Non-pigmented ciliary epithelial cell (primary cell): ENCODE measurements at places on chromosomes 4 and X.

DNA sequence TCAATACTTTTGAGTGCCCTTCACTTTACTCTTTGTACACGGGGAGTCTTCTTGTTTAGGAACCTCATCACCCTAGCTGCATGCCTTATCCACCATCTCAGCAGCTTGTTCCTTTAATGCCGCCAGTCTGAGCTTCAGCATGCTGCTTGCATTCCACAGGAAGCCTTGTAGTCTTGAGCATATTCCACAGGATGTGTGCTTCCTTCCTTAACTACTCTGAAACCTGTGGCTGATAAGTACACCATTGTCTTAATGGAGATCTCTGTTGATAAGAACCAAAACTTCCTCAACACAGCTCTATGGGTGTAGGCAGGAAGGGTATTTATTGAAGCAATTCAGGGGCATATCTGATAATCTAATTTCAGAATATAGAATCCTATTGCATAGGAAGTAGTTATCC is 24.4 kb upstream of the CCNI start:
- DNase-seq = no peak

- no peak for DNase-seq
These were observed 45.6 kb downstream of the SLIT2 start for GRCh38 chr4:20297261-20297660.

GRCh38 chr4:13888112-13888511 is 260.6 kb upstream of the BOD1L1 start:
- peak; percentile 88 for DNase-seq

DNA sequence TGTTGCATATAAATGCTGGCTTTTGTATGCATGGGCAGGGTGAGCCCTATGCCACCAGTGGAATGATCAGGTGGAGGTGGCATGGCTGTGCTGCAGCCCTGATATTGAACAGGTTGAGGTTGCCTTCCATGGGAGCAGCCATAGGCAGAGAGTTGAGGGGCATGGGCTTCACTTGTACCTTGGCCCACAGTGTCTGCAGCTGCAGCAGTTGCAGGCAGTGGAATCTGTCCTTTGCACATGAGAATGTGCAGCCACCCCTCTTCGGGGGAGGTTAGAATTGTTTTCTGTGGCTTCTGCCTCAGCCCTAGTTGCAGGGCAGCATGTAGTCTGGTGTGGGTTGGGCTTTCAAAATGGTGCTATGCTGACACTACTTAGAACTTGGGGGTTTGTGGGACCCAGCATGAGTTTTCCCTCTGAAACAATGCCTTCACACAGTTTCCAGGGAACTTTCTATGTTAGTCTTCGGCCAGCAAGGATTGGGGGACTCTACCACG is 25.4 kb upstream of the VSIG1 start:
- no peak for DNase-seq

GRCh38 chr4:138558886-138559285 is 316.7 kb upstream of the SLC7A11 start:
- no peak for DNase-seq

DNA sequence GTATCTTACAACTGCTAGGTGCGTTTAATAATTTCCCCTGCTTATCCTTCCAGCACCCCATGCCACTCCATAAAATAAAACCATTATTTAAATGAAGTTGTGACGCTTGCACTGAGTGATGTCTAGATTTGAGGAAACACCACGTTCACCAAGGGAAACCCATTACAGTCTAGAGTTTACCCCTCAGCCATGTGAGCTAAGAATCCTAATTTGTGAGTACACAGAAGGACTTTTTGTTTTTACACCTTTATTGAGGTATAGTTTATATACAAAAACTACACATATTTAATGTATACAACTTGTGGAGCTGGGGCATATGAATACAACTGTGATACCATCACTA is 326.8 kb downstream of the RAPGEF2 start:
- no peak for DNase-seq

- DNase-seq = no peak
These were observed 38.2 kb downstream of the TSPAN5 start for GRCh38 chr4:98620087-98620784.

GRCh38 chr4:152719291-152719690 is 39.5 kb upstream of the TMEM154 start:
- no peak for DNase-seq

DNA sequence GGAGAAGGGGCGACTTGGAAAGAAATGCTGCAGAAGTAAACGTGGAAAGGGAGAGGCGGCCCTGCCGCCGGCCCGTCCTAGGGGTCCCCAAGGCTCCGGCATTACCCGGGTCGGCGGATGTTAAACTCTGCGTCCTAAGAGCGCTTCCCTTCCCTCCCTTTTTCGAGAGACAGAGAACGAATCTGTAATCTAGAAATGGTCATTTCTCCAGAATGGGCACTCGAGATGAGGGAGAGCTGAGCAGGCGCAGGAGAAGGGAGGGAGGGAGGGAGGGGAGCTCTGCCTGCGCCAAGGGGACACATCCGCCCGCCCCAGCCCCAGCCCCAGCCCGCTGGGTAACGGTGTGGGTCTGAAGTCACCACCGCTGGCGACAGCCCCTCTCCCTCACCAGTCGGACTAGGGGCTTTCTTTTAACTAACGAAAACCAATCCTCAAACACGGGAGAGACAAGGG is 1.7 kb downstream of the HCFC1 start:
- DNase-seq = no peak

DNA sequence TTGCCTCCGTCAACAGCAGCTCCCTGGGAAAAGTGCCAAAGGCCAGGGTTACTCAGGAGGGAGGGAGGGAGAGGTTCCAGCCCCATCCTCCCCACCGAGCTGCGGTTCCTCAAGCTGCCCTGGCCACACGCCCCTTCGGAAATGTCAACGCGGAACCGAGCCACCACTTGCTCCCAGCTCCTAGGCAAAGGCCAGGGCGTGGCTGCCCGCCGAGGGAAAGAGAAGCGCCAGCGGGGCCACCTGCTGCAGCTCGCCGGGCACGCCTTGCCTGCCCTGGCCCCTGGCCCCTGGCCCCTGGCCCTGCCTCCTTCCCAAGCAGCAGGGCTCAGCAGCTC is 15.3 kb downstream of the SLC6A8 start:
- DNase-seq = no peak

- DNase-seq = no peak
These were observed 33.0 kb upstream of the TLR2 start for GRCh38 chr4:153651116-153651515.

DNA sequence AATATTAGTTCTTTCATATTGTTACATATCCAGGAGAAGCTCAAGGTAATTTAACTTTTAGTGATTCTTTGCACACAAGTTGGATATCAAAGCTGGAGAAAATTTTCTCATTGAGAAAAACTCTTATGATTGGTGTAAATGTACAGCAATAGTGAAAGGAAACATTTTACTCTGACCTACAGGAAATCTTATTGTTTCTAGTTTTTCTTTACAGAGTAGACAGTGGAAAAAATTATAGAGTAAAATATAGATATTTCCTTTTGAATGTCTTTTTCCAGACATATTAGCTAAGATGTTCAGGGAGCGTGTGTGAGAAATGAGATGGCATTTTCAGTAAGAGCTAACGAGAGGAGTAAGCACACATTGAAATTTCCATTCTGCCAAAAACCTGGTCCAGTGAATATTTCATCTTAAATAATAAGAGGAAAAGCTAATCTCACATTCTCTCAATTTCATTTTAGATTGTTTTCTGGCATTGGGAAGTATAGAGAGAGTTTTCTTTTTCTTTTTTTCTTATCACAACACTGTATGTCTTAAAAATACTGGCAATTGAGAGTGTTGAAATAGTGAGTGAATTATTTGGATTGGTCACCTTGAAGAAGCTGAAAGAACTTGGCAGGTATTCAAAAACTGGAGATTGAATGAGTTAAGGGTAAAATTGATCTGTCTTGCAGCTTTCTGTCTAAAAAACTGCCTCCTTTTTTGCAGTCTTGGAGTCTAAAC is 15.6 kb upstream of the ATP8A1 start:
- no peak for DNase-seq

GRCh38 chr4:16157609-16158503 is 68.4 kb downstream of the TAPT1 start:
- no peak for DNase-seq

DNA sequence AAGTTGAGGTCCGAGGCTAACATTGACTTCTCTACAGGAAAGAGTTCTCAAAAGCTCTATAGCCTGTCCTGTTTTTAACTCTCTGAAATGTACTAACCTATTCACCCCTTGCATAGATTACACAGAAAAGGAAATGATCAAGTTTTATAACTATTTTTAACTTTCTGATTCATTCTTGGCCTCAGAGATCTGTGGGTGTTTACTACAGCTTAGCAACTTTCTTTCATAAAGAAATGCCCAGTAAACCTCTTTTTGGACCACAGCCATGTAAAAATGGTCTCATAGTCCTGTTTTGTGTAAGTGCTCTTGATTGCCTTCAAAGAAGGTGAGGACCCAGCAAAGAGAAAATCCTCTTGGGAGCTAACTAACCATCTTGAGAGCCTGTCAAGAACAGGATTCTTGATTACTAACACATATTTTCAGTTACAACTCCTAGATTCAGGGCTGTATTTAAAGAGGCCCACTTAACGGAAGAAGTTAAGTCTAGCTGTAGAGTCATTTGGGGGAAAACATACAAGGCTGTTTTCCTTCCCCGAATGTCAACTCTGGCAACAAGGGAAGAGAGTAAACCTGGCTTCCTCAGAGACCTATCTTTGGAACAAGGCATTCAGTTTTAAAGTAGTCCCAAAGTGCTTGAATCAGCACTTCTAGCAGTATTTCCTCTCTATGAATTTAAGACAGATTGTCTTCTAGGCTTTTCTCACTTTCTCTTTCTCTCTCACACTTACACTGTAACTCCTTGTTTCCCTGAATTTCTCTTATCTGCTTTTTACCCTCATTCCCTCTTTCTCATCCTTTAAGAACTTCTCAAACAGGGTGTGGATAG is 78.2 kb downstream of the IL21 start:
- DNase-seq = no peak

GRCh38 chrX:119466970-119467369 is 1.3 kb upstream of the SLC25A5 start:
- DNase-seq = no peak

DNA sequence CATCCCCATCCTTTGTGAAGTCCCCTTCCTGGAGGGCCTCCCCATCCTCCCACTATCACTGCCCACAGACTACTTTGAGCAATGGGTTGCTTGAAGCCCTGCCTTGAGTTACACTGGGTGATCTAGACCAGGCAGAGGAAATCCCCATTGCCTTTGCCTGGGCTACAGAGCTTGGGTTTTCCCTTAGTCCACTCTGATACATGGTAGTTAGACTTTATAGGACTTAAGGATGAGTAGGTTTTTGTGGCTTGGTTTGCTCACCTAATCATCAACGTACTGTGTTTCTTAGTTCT is 56.6 kb downstream of the TMEM131L start:
- DNase-seq = no peak

DNA sequence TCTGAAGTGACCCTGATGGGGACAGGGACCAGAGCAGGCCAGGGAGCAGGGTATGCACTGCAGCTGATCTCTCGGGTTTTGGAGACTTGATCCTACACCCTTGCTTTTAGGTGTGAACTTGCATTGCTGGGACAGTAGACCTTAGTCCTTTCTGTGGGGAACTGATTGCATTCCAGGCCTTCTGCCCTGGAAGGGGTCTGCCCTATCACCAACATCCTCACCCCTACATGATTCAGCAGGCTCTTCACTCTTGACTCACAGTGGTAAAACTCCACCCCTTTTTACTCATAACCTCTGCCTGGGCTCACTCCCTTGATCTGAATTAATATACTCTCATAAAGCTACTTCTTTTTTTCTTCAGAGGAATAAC is 6.6 kb upstream of the DDX60L start:
- no peak for DNase-seq

- DNase-seq = no peak
These were observed 42.2 kb downstream of the TBCK start for GRCh38 chr4:106273831-106274230.

DNA sequence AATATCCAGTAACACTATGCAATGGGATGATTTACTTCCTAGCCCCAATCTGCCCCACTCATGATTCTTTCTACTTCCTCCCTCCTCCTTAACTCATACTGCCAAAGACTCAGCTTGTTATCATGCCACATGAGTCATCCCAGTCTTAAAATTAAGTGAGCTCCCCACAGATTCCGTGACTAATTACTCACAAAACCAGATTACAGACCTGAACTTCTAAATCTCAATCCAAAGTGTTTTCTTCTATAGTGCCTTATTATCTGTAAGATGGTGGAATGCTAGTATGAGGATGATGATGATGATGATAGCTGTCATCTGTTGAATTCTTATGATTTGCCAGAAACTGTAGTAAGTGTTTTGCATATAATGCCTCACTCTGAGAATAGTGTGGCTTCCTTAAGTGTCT is 27.7 kb upstream of the GPC3 start:
- DNase-seq = no peak

DNA sequence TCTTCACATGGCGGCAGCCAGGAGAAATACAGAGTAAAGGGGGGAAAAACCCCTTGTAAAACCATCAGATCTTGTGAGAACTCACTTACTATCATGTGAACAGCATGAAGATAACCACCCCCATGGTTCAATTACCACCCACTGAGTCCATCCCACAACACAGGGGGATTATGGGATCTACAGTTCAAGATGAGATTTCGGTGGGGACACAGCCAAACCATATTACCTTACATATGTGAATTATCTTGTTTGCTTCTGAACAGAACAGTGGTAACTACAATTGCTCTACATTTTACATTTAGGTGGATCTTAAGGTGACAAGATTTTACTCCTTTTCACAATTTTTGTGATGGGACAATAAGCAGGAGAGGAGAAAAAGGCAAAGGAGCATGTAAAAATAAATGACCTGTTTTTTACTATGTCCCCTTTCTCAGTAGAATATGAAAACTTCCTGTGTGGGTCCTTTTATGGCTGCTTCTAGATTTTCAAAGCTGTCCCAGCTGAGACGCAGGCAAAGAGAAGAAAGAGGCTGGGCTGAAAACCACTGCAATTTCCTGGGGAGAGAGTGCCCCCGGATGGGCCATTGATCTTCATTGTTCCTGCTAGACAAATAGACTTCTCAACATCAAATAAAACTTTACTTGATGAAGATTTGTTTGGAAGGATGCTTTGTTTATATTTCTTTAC is 45.9 kb upstream of the PGM2 start:
- no peak for DNase-seq

DNA sequence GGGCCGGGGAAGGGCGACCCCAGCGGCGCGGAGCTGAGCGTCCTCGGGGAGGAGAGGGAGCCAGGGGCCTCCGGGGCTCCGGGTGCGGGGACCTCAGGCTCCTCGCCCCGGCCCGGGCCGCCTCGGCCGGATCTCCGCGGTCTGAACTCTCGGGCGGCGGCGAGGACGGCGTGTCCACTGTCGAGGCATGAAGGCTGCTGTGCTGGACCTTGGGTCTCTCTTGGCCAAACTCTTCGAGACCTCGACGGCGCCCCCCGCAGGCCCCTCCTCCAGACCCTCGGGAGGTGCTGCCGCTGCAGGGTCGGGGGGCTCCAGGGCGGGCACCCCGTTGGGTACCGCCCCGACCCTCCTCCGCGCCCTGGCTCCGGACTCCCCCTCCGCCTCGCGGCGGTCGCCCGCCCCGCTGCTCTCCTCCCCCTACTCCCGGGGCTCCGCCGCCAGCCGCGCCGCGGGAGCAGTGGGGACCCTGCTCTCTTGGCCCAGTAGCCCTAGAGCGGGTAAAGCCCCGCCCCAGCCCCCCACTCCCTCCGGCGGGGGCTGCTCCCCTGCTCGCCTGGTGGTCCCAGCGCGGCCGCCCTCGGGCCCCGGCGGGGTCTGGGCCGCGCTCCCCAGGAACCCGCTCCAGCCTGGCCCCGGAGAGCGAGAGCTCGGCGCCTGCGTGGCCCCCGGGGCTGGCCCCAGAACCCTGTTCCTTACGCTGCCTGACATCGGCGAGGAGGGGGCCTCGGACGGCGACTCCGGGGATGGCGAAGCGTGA is 564 bp downstream of the FAM149A start:
- DNase-seq = no peak

GRCh38 chr4:25110527-25111329 is 49.5 kb downstream of the SEPSECS start:
- DNase-seq = no peak
